CD4-positive, alpha-beta T cell treated with Interleukin-4 for 1 hour (primary cell): ENCODE measurements at places on chromosomes 16 and 17.

DNA sequence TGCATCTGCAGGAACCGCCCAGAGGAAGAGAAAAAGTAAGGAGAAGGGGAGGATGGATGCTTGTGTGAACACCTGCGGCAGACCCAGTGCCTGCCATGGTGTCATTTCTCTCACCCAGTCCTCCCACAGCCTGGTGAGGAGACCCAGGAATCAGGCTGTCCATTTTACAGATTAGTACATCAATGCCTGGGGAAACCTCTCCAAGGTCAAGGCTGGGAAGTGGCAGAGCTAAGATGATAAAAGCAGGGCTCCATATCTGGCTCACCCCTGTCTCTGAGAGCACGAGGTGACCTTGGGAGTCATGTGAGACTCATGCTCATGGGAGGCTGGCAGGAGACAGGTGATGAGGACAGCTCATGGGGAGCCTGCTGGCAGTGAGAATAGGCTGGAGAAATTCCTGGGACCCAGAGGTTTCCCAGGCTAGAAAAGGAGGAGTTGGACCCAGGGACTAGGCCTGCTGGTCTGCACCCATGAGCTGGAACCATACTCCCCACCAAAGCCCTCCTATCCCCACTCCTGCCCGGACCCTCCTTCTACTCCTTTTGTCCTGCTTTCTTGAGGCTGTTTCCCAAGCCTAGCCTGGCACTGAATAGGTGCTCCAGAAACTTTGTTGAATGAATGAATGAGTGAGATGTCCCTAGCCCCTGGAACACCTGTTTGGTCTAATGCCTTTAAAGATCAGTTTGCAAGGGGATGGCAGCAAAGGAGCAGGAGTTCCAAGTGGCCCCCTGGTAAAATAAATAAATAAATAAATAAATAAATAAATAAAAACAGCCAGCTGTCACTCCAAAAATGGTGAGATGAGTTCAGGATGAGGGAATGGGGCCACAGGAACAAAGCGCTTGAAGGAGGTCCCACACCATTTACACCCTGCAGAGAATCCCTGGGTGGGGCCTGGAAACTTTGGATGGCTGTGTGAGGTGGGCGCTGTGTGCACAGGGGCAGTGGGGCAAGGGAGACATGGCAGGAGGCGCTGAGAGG, 1.6 kb downstream of the ZNF629 start:
- DNase-seq: no peak

DNA sequence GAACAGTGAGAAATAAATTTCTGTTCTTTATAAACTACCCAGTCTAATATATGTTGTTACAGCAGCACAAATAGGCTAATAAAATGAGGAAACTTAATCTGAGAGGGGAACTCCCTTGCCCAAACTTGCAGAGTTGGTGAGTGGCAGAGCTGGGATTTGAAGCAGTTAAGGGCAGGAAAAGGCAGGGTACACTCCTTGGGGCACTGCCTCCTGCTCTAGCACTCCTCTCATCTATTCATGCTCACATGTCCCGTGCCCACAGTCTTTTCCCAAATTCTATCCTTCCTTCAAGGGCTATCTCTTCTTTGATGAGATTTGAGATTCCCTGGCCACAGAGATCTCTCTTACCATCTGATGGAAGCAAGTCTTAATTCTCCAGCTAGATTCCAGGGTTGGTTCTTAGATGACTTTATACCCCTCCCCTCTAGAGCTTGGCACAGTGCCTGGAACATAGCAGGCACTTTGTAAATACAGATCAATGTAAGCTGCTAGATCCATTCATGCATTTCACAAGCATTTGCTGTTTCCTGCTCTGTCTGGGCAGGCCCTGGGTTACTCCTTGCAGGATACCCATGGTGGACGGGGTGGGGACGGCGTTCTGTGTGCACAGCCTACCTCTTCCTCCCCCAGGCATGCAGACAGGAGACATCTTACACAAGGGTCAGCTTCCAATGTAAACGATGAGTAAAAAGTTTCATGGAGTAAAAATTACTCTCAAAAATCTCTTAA, 39.2 kb upstream of the ABCC12 start:
- no peak for DNase-seq

DNA sequence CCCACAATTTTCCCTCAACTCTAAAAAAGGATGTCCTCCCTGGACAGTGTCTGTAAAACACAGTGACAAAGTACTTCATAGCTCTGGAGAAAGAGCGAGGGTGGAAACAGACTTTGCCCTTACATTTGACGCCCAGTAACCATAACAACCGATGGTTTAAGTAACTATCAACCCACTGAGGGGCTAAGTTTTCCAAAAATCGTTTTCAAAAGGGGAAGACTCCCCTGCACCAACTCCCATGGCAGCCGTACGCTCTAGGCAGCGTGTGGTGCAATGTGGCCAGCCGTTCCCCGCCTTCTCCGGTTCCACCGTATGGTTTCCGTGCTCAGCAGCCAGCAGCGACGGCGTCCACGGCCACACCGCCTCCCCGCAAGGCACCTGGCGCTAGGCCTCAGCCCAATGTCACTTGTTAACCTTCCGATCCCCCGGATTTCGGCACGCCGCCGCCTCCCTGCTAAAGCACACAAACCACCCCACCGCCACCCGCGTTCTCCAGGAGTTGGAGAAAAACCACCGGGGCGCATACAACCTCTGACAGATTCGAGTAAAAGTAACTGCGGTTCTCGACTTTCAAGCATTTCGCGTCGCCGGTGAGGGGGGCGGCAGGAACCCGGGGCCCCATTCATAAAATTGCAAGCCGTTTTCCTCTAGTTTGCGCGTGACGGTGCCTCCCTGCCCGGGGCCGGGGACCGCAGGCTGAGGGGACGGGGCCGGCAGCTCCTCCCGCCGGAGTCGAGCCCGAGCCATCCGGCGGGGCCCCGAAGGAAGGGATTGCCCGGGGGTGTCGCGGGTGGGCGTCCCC, 661 bp downstream of the TEX2 start:
- peak; percentile 69 for DNase-seq

DNA sequence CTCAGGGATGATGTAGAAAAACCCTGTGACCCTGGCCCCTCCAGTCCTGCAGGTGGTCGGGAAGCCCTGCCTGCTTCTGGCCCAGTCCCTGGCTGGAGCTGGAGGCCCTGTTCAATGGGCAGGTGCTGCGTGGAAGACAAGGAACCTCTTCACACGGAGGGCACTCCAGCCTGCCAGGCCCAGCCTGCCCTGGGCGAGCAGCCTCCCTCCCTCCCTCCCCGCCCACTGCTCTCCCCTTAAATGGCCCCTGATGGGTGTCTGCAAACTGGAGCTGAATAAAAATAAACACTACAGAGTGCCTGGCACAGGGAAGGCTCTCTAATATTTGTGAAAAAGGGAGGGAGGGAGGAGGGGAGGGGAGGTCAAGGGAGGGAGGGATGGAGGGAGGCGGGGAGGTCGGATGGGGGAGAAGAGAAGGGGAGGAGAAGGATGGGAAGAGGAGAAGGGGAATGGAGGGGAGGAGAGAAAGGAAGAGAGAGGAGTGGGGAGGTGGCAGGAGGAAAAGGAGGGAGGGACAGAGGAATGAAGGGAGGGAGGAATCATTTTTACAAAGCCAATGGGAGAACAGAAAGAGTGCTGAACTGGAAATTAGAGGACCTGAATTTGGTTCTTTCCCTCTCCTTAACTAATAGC, 222.8 kb upstream of the TNRC6C start:
- no peak for DNase-seq

DNA sequence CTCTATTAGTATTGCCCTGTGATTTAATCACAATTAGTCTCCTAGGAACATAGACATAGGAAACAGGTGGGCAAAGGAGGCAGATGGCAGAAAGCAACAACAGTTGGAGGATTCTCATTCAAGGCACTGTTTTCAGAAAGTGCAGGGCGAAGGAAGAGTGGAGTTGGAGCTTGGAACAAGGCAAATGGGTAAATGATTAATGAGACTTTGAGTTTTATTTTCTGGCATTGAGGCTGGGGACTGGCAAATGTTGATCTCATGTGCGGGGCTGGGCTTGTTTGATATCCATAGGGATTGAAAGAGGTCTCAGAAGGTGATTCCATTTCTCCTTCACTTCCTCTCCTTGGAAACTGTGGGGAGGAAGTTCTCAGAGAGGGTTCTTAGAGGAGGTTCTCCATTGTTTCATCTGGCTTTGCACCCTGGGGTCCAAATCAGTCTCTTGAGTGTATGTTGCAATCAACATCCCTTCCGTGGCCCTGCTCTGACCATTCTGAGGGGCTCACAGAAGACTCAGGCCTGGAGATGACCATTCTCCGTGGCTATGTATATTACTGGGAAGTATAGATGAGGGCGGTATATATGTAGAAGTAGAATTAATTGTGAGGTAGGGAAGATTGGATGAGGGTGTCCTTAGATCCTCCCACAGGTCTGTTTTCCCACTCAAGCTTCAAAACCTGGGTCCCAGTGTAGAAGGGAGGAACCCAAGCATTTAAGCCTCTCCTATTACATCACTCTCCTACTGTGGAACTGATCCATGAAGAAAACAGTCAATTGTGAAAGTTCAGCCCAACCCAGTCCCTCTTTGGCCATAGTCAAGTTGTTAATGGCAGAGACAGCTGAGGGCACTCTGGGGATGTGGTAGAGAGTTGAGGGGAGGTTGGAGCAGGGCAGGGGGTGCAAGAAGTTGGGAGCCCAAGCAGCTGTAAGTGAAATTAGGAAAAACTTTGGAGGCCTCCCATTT, 36.5 kb upstream of the SRSF1 start:
- no peak for DNase-seq

GRCh38 chr17:5913032-5913531, 157.1 kb upstream of the WSCD1 start:
- DNase-seq: no peak

DNA sequence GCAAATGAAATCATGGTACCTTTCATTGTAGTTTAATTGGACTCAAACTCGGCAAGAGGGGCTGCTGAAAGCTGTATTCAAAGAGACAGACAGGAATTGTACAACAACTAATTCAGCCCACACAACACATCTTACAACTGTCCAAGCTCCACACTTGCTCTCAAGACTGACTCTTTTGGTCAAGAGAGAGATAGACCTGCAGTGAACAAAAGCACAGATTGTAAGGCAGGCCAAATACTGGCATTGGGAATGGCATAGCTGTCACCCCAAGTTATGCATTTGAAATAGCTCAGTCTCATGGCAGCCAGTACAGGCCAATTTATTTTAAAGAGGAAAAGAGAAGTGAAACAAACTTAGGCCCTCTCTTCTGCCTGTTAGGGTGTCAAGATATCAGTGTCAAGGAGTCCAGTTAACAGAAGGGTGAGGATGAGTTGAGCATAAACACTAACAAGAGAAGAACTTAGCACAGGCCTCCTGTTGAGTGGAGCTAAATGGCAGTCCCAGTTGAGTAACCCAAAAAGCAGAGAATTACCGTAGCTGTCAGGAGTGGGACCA, 215.7 kb downstream of the IRX3 start:
- no peak for DNase-seq

GRCh38 chr17:77378318-77379064, 237.7 kb downstream of the SEC14L1 start:
- DNase-seq: no peak

GRCh38 chr17:59753522-59754467, 46.3 kb downstream of the VMP1 start:
- peak; percentile 89 for DNase-seq

- DNase-seq: no peak
These were observed 2.3 kb upstream of the MAP2K3 start for GRCh38 chr17:21282231-21282630.

- no peak for DNase-seq
These were observed 124.4 kb downstream of the CDYL2 start for GRCh38 chr16:80680046-80680445.

DNA sequence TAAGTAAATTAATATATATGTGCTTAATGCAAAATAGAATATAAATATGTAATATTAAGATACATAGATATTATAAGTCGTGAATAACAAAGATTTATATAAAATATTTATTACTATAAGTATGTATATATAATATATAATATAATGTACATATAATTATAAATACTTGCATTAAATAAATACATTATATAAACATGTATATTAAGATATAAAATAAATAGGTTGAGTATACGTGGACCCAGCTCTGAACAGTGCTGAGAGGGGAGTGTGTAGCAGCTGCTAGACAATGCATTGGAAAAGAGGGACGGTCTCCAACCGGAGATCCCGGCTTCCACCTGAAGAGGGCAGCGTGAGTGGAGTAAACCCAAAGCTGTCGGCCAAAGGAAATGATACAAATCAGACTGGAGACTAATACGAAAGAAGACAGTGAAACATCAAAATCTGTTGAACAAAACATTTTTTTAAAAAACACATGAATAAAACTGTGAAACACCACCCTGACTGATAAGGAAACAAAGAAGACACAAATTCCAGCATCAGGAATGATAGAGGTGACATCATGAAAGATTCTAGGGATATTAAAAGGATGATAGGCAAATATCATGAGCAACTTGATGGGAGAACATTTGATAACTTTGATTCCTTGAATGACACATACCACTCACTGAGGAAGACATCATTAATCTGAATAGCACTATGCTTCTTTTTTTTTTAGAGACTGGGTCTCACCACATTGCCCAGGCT, 125.4 kb upstream of the CHMP6 start:
- peak; percentile 69 for DNase-seq

DNA sequence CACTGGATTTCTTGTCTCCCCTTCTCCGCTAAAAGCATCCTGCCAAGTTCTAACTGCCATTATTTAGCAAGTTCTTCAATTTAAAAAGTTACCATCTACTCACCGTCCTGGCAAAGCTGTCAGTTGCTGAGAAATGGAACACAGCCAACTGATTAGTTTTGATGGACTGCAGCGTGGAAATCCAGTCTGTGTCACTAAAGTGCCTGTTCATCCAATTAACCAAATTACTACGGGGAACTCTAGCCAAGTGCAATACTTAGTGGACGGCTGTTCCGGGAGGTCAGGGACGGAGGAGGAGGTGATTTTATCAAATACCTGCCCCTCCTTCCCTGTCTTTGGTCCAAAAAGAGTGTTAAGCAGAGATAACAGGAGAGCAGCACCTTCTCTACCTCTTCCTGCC, 260.7 kb downstream of the MAF start:
- DNase-seq: no peak

GRCh38 chr17:18960803-18961511, 9.0 kb downstream of the SLC5A10 start:
- peak; percentile 76 for DNase-seq

DNA sequence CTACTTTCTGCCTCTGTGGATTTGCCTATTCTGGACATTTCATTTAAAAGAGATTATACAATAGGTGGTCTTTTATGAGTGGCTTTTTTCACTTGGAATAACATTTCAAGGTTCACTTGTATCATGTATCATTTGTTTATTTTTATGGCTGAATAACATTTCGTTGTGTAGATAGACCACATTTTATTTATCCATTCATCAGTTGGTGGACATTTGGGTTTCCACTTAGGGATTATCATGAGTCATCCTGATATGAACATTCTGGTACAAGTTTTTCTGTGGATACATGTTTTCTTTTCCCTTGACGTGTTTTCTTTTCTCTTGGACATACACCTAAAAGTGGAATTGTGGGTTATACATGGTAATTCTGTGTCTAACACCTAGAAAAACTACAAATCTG, 25.3 kb downstream of the PRSS54 start:
- DNase-seq: no peak
